Neural progenitor cell (in vitro differentiated cells): ENCODE measurements at places on chromosomes 2 and 18. TPM values are rescaled to one million over a fixed set of nuclear protein-coding genes. Genes with fewer than 3 reads are reported as not detected.

DNA sequence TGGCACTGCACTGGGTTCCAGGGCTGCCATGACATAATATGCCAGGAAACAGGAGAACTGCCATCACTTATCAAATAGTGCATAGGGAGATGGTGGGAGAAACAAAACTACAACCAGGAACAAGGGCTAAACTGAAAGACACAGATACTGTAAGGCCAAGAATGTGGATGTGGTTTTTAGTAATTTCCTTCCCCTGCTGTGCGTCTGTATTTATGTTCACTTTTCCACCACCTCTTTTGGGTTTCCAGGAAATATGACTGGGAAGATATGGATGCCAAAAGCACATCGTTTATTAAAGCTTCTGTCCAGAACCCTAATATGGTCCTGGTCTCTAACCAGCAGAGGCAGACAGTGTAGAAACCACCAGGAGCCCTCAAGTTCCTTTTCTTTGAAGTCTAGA is 759.7 kb upstream of the FANCL start:
- no peaks in the 10 kb centered on the region for H3K27me3 ChIP-seq
- H3K27ac ChIP-seq, result no peak overlapping the region
- no peak overlapping the region for H3K4me3 ChIP-seq
- no peak for DNase-seq
- H3K36me3 ChIP-seq, result no peaks in the 10 kb centered on the region
- H3K4me1 ChIP-seq, result no peaks in the 10 kb centered on the region

DNA sequence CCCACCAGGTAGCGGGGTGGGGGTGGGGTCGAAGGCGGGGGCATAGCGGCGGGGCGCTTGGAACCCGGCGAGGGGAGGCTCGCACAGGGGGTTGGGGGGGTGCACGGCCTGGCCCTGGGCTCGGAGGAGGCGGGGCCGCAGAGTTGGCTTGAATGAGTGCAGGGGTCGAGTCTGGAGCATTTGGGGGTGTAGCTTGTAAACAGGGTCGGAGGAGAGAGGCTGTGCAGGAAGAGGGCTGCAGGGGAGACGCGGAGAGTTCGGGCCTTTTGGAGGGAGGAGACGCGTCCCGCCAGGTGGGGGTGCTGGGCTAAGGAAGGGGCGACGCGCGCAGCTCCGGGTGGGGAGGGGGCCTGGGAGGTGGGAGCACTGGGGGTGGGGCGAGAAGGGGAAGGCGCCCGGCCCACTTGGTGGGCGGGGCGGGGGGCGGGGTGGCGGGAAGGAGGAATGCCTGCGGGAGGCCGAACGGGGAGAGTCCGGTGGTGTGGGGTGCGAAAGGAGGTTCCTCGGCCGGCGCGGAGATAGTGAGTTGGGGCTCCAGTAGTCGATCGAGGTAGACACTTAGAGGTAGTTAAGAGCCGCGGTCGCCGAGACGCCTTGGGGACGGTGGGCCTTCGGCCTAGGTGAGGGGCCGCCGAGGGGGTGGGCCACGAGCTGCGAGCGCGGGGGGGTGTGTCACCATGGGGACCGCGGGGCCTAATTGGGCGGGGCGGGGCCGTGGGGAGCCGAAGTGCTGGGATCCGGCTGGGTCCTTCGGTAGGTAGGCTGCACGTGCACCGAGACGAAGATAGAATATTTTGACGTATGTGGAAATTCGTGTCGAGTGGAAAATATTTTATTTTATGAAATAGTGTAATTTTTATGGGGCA is 774 bp downstream of the MSH6 start:
- H3K4me1 ChIP-seq, result peaks cover 27% of the 10 kb centered on the region
- H3K4me3 ChIP-seq, result peak overlapping the region; percentile 64
- peak overlapping the region; percentile 96 for H3K27ac ChIP-seq
- H3K36me3 ChIP-seq, result peaks cover 6% of the 10 kb centered on the region
- H3K27me3 ChIP-seq, result no peaks in the 10 kb centered on the region

DNA sequence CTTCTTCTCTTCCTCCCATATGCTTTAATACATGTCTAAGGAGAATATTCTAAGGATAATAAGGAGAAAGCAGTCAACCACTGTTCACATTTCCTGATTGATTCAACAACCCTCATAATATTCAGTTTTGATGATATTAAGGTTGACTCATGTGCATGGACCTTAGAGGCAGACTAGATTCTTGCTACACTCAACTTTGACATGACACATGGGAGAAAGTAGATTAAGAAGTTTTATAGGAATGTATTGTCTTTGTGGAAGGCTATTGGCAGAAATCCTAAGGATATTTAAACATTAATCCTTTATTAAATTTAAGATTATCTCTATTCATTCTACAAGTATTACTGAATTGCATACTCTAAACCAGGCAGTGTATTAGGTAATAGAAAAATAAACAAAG is 309.1 kb upstream of the CYRIA start:
- H3K4me3 ChIP-seq, result no peak overlapping the region
- no peaks in the 10 kb centered on the region for H3K36me3 ChIP-seq
- H3K27ac ChIP-seq, result no peak overlapping the region
- no peaks in the 10 kb centered on the region for H3K4me1 ChIP-seq
- H3K27me3 ChIP-seq, result no peaks in the 10 kb centered on the region
- no peak for DNase-seq

DNA sequence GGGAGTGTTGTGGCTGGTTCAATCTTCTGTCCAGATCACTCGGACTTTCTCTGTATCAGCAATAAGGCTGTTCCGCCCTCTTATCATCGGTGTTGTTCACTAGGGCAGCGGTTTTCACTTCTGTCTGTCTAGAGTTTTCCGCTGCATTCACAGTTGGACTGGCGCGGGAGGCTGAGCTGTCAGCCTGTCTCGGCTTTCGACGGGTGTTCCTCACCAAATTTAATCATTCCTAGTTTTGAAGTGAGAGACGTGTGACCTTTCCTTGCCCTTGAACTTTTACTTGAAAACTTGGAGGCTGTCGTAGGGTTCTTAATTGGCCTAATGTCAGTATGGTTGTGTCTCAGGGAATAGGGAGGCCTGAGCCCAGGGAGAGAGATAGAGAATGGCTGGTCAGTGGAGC is 108.3 kb downstream of the NFATC1 start:
- no peak overlapping the region for H3K4me3 ChIP-seq
- H3K27me3 ChIP-seq, result peaks cover 16% of the 10 kb centered on the region
- no peak overlapping the region for H3K27ac ChIP-seq
- peaks cover 9% of the 10 kb centered on the region for H3K36me3 ChIP-seq

- H3K4me1 ChIP-seq, result peaks cover 11% of the 10 kb centered on the region
- no peaks in the 10 kb centered on the region for H3K36me3 ChIP-seq
- no peaks in the 10 kb centered on the region for H3K27me3 ChIP-seq
Observed at GRCh38 chr18:78627551-78628346, 351.9 kb upstream of the SALL3 start.

DNA sequence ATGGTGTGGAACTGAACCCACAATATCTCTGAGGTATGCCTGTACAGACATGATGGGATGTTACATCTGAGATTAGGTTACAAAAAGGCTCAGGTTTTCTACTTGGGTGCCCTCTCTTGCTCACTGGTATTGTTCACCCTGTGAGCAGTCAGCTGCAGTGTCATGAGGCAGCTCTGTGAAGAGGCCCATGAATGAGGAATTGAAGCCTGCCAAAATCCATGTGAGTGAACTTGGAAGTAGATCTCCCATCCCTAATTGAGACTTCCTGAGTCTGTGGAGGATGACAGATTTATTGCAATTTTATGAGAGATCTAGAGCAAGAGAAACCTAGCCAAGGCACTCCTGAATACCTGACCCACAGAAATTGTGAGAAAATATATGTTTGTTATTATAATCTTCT is 404.9 kb upstream of the ZEB2 start:
- no peak overlapping the region for H3K27ac ChIP-seq
- no peaks in the 10 kb centered on the region for H3K4me1 ChIP-seq
- no peak for DNase-seq
- no peaks in the 10 kb centered on the region for H3K27me3 ChIP-seq

DNA sequence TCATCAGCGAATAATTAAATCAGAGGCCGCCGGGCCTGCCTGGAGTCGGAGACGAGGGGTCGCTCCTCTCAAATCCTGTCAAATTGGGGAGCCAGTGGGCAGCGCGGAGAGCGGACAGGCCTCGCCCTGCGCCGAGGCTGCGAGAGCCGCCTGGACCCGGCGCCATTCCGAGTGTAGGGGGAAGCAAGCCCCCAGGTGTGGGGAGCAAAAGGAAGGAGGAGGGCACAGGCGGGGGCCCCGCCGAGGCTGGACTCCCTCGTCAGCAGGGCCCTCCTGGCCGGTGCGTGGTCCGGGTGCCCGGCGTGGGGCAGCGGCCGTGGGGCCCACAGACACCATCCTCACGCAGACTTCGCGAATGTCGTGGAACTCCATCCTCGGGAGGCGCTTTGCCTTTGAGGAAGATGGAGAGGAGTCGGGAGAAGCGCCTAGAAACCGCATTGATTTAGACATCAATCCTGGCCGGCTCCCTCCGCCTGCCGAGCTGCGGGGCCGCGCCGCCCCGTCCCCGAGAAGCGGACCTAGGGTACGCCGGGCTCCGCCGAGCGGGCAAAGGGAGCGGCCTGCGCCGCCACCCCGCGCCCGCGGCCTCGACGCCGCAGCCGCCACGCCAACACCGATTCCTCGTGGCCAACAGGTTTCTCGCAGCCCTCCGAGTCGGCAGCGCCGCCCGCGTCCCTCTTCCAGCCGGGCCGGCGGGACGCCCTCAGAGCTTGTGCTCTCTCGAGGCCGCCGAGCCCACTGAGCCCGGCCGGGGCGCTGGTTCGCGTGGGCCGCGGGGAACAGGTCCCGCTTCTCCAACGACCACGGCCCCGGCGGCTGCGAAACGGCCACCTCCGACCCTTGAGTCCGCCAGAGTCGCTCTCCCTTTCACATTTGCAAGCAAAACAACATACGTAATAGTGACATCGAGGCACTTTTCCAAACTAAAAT is 6.7 kb upstream of the ONECUT2 start:
- H3K27ac ChIP-seq, result no peak overlapping the region
- peaks cover 32% of the 10 kb centered on the region for H3K4me1 ChIP-seq
- no peaks in the 10 kb centered on the region for H3K36me3 ChIP-seq
- H3K4me3 ChIP-seq, result peak overlapping the region; percentile 43
- peaks cover 100% of the 10 kb centered on the region for H3K27me3 ChIP-seq

GRCh38 chr2:240203031-240203787 is 62.8 kb upstream of the OTOS start:
- H3K36me3 ChIP-seq, result peaks cover 4% of the 10 kb centered on the region
- peaks cover 36% of the 10 kb centered on the region for H3K4me1 ChIP-seq
- H3K27me3 ChIP-seq, result no peaks in the 10 kb centered on the region
- peak overlapping the region; percentile 13 for H3K27ac ChIP-seq
- H3K4me3 ChIP-seq, result no peak overlapping the region

- no peak overlapping the region for H3K4me3 ChIP-seq
- H3K27me3 ChIP-seq, result no peaks in the 10 kb centered on the region
- no peaks in the 10 kb centered on the region for H3K36me3 ChIP-seq
- no peak overlapping the region for H3K27ac ChIP-seq
- peaks cover 60% of the 10 kb centered on the region for H3K4me1 ChIP-seq
Observed at GRCh38 chr18:3842844-3843243, 392.9 kb downstream of the TGIF1 start.

DNA sequence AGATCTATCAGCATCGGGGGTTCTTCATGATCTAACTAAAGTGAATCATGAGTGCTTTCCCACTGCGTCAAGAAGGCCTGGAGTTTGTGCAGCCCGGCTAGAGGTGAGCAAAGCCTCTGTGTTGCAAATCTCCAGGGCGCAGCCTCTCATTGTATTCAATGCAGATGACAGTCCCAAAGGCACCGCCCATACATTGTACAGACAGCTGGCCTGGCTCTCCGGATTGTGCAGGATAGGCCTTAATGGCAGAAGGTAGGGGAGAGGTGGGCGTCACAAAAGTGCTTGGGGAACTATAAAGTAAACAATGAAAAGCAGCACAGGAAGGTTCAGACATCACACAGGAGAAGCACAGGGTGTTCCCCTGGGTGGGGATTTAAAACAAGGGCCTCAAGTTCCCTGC is 907 bp upstream of the GYPC start:
- no peak overlapping the region for H3K27ac ChIP-seq
- no peaks in the 10 kb centered on the region for H3K36me3 ChIP-seq
- H3K27me3 ChIP-seq, result peaks cover 19% of the 10 kb centered on the region
- H3K4me1 ChIP-seq, result peaks cover 34% of the 10 kb centered on the region
- DNase-seq, result peak; percentile 50

GRCh38 chr18:29892960-29893558 is 1149.5 kb downstream of the DSC3 start:
- H3K4me1 ChIP-seq, result no peaks in the 10 kb centered on the region
- no peaks in the 10 kb centered on the region for H3K27me3 ChIP-seq
- no peaks in the 10 kb centered on the region for H3K36me3 ChIP-seq
- no peak overlapping the region for H3K4me3 ChIP-seq

- DNase-seq, result no peak
- no peak overlapping the region for H3K27ac ChIP-seq
- no peaks in the 10 kb centered on the region for H3K36me3 ChIP-seq
- no peak overlapping the region for H3K4me3 ChIP-seq
- H3K4me1 ChIP-seq, result peaks cover 9% of the 10 kb centered on the region
Observed at GRCh38 chr2:118059919-118060478, 28.3 kb upstream of the INSIG2 start.

GPR17 gene
- not detected in 2 replicates for total RNA-seq

ANTXR1 gene
- total RNA-seq, result 6.5 and 6.7 TPM in 2 replicates

TRAK2 gene
- total RNA-seq, result 7.0 and 7.1 TPM in 2 replicates

LRRC30 gene
- not detected in 2 replicates for total RNA-seq

POTEE gene
- total RNA-seq, result 4.8 and 6.5 TPM in 2 replicates

SLC19A3 gene
- total RNA-seq, result 0.96 and 1.6 TPM in 2 replicates

TFPI gene
- 12.9 and 16.6 TPM in 2 replicates for total RNA-seq

IL18RAP gene
- total RNA-seq, result not detected in 2 replicates

IGFBP5 gene
- total RNA-seq, result 150 and 249 TPM in 2 replicates
